ENCODE measurements at places on chromosomes 2 and 18. TPM values are rescaled to one million over a fixed set of nuclear protein-coding genes. Genes with fewer than 3 reads are reported as not detected.

Gene IL36G
- total RNA-seq, result 27.4 TPM

Gene EGR4
- not detected for total RNA-seq

Gene CCDC121
- 1.3 TPM for total RNA-seq

Gene ABCB11
- not detected for total RNA-seq

Gene GRB14
- 0.36 TPM for total RNA-seq

Gene MOGAT1
- not detected for total RNA-seq

Gene ATP6V1B1
- total RNA-seq, result 2.4 TPM

Gene LIMS3
- total RNA-seq, result not detected

Gene SLC38A11
- 0.48 TPM for total RNA-seq

Gene NT5DC4
- total RNA-seq, result not detected

Gene GAL3ST2
- not detected for total RNA-seq

Gene COBLL1
- 92.0 TPM for total RNA-seq

Gene LYPD6B
- 3.2 TPM for total RNA-seq

Gene ADAM17
- 27.5 TPM for total RNA-seq

Gene EIF2AK3
- 6.2 TPM for total RNA-seq

Gene IGFBP5
- total RNA-seq, result 34.9 TPM

Gene CACNB4
- 9.6 TPM for total RNA-seq

Gene CRACDL
- 6.6 TPM for total RNA-seq

All from esophagus mucosa (tissue), 1 donor.